ENCODE measurements at places on chromosomes 3 and 15.

- no peak for DNase-seq
These were observed 45.2 kb downstream of the ZNF385D start for GRCh38 chr3:21705769-21706168.

- no peak for DNase-seq
These were observed 39.7 kb downstream of the UNC13C start for GRCh38 chr15:54017959-54018358.

DNA sequence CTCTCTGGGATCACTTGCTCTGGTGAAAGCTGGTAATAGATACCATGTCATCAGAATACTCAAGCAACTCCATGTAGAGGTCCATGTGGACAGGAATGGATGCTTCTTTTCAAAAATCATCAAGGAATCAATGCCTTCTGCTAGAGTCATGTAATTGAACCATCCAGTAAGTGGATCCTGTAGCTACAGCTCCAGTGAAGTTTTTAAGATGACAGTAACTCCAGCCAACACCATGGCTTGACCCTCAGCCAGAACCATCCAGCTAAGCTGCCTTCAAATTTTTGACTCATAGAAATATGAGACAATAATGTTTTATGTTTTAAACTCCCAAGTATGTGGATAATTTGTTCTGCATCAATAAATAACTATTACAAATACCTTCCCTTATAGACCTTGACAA, 923.7 kb downstream of the EPHA3 start:
- DNase-seq: no peak

DNA sequence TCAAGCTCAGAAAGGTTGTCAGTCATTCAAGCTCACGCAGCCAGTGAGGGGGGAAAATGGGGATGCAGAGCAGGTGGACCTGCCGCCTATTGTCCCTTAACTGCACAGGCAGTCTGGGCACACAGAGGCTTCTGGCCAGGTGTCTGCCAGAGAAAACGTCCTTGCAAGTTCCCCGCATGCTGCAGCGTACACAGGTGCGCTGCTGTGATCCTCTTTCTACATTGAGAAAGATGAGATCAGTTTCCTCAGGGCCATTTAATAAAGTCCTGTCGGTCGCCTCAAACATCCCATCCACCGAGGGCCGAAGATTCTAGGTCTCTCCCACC, 445 bp upstream of the TSEN2 start:
- no peak for DNase-seq

- DNase-seq: no peak
These were observed 9.6 kb downstream of the NDUFAF1 start for GRCh38 chr15:41392659-41393058.

GRCh38 chr3:127629467-127630403, 750 bp downstream of the PODXL2 start:
- DNase-seq: no peak

DNA sequence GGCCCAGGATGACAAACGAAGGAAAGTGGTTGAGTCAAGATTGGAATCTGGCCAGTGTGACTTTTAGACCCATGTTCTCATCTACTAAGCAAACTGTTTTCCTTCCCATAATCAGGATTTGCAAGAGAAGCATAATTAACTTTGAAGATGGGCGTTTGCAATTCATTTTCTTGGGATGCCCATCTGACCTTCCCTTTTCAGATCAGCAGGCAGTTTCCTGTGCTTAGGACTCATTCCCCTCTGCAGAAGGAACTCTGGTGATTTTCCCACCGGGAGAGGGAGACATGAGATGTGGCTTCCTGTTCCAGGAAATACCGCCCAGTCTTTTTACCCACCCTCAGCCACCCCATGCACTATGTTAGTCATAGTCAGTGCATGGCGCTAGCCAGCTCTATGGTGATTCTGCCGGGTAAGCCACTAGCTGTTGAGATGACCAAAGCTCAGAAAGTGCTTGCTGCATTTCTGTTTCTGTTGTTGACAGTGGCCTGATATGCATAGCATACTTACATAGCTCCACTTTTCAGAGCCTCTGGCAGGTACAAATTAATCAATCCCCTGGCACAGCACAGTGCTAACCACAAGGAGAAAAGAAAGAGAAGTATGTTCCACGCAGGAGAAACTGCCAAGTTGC, 129.4 kb downstream of the VGLL4 start:
- DNase-seq: no peak

DNA sequence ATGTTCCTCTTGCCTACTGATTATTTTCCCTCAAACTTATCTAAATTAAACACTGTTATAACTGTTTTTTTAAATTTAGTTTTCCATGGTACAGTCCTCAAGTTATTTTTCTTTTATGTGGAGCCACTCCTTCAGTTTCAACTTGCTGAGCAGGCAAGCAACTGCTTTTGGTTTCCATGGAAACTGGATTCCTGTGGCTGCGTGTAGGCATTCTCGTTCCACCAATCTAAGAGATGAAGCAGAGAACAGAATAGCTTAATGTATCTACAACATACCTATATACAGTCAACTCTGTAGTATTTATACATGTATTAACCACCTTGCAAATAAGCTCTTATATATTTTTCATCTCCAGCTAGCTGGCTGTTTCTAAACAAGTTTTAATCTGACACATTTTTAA, 25.8 kb upstream of the ANXA2 start:
- DNase-seq: no peak

- no peak for DNase-seq
These were observed 131.8 kb downstream of the MDFIC2 start for GRCh38 chr3:70180664-70181063.

DNA sequence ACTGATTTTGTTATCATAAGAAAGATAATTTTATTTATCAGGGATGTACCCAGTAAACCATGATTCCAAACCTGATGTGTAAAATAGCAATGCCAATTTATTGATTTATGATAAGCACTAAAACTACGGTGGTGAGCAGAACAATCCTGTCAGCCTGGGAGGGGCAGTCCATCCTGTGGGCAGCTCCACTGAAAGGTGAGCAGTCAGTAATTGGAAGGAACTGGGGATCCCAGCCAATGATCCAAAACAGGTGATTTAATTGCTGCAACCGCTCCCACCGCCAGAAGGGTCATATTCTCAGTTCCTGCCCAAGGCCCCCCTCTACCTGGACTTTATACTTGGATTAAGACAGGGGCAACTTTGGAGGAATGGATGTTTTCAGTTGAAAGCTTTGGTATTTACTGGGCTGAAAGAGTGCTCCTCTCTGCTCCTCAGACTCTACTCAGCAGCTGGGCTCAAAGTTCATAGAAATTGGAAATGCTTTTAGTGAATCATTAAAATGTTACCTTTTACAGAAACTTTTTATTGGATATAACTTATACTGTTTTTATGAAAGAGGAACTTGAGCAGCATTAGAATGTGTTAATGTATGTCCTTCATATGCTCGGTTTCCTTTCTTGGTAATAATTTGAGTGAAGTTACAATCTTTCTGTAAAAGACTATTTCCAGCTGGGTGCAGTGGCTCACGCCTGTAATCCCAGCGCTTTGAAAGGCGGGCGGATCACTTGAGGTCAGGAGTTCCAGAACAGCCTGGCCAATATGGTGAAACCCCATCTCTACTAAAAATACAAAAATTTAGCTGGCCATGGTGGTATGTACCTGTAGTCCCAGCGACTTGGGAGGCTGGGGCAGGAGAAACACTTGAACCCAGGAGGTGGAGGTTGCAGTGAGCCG, 198.6 kb upstream of the IL12A start:
- DNase-seq: no peak

- DNase-seq: no peak
These were observed 27.5 kb downstream of the IGF2BP2 start for GRCh38 chr3:185797108-185797881.

DNA sequence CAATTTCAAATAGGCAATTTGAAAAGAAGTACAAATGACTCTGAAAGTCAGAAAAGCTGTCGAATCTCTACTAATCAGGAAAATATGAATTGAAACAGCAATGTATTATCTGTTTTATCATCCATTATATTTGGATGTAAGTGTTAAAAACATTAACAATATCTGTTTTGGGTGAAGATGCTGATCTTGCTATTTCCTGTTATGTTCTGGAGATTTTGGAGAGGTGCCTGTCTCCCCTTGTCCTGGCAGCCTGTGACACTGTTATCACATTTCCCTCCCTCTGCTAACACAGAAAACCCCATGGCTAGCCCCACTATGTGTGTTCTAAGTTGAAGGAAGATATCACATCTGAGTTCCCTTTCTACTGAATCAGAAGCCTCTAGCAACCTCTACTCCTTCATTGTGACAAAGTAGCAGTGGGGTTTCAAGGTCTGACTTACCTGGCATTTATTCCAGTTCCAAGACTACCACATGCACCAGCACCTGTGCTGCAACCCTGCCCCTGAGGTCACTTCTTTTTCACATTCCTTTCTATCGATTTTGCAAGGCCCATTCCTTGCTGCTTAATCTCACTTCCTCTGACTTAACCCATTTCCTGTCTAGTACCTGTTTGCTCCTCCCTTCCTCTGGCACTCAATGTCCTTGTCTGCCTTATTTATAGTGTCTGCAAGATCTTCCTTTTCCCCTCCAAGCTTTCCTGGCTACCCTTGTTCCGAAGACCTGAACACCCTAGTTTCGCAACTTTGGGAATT, 95.5 kb upstream of the COL8A1 start:
- DNase-seq: no peak

GRCh38 chr3:179452176-179452564, 900 bp upstream of the GNB4 start:
- no peak for DNase-seq

- DNase-seq: no peak
These were observed 25.6 kb downstream of the SQOR start for GRCh38 chr15:45660231-45660979.

GRCh38 chr15:65258375-65259262, 28.1 kb downstream of the PARP16 start:
- DNase-seq: no peak

GRCh38 chr15:70299931-70300869, 202.5 kb upstream of the TLE3 start:
- peak; percentile 72 for DNase-seq

- no peak for DNase-seq
These were observed 10.9 kb upstream of the RHO start for GRCh38 chr3:129517516-129517915.

- DNase-seq: no peak
These were observed 96.6 kb upstream of the PLXND1 start for GRCh38 chr3:129702934-129703712.

DNA sequence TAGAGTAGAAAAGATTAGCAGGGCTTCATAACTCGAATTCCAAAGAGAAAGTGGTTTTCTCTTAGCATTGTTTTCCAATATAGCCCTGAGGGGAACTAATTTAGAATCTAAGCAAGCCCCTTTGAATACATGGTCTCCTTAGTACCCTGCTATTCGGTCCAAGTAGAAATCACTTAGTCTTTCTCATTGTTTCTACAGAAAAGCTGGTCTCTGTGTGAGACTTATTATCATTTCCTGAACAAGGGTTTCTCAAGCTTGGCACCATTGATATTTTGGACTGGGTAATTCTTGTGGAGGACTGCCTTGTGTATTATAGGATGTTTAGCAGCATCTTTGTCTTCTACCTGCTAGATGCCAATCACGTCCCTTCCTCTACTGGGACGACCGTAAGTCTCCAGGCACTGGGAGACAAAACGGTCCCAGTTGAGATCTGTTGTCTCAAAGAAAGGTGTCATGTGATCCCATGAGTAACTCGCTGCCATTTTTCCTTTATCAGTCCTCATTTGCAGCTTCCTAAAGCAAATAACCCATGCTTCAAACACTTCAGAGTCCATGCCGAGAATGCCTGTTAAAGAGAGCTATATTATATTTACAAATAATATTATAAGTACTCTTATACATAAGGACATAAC, 230.7 kb upstream of the SLCO3A1 start:
- DNase-seq: no peak

- no peak for DNase-seq
These were observed 111.4 kb downstream of the DLG1 start for GRCh38 chr3:197186887-197187588.

DNA sequence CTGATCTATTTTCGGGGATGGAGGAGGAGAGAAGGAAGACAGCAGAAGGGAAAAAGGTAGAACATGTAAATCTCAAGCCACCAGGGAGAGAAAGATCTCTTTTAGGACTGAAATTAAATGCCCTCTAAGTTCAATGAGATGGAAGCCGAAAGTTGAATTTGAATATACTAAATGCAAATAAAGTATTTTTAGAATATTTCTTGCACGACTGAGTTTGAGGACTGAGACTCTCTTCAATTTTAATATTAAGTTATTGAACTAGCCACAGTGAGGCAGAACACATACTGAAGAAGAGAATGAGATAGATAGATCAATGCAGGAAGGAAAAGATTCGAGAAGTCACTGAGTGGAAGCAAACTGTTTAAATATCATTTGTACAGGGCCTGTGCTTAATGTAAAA, 399.9 kb upstream of the CBLB start:
- DNase-seq: no peak

GRCh38 chr3:45798034-45798433, 1.7 kb upstream of the SLC6A20 start:
- no peak for DNase-seq

DNA sequence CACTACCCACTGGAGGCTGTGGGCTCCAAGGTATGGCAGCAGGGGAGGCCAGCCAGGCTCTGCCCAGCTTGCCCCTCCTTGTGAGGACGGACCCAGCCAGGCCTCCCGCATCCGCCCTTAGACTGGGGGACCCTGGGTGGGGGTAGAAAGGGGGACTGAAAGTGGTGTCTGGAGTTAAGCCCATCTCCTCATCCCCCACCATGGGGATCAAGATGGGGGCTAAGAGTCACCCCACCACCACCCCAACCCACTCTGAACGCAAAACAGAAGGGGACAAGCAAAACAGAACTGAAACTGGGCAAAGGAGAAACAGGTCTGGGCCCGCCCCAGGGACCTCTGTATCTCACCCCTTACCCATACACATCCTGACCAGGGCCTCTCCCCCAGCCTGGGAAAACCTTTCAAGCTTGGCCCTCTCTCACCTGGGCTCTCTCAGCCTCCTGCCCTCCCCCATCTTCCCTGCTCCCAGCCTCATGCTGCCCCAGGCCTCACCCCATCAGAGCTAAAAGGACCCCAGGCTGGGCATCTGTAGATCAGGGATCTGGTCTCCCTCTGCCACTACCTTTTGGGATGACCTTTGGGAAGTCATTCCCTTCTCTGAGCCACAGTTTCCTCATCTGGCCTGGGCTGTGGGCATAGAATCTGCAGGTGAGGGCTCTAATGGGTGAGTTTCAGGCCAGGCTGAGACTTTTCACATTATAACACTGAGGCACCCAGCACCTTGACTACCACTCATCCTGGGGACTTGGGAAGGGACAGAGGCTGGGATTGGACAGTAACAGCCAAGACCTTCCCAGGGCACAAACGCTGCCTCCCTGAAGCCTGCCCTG, 30.0 kb upstream of the CYP11A1 start:
- no peak for DNase-seq

All from activated CD4-positive, CD25-positive, alpha-beta regulatory T cell treated with anti-CD3 and anti-CD28 coated beads, Interleukin-2, amount 50 U/mL, for 72 hours (primary cell).